Thymus (tissue), 14 donors: ENCODE measurements at places on chromosomes 2 and 18.

GRCh38 chr2:109162999-109163398 is 34.0 kb downstream of the SH3RF3 start:
- DNase-seq = no peak

DNA sequence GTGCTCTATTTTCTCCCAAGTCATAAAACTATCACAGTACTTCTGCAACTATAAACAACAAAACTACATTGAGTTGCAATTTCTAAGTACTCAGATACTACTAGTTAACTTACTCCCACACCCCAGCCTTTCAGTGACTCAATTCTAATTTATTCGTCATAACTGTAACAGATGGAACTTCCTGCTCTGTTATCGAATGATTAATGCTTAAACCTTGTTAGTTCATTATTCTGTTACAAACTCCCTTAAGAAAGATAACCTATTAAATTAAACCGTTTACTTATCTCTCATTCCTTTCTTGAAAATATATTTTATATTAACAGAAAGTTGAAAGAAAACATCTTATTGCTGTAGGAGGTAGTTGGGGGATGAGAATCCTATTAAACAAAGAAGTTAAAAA is 17.0 kb downstream of the TNFAIP6 start:
- DNase-seq = no peak

GRCh38 chr2:56473524-56473923 is 289.7 kb downstream of the CCDC85A start:
- no peak for DNase-seq

DNA sequence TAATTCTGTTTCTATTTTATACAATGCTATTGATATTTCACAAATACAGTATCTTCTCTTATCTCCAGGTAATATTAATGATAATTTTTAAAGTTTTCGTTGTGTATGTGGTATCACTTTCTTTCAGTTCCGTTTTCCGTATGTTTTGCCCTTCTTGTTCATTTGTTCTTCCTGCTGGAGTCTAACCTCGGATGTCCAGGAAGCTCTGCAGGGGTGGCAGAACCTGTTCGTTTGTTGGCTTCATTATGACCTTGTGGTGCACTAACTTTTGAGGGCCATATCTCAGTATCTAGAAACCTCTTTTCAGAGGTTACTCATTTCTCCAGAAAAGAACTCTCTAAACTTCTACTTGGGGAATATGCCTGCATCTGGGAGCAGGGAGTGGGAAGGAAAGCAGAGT is 134.5 kb downstream of the NBAS start:
- no peak for DNase-seq

DNA sequence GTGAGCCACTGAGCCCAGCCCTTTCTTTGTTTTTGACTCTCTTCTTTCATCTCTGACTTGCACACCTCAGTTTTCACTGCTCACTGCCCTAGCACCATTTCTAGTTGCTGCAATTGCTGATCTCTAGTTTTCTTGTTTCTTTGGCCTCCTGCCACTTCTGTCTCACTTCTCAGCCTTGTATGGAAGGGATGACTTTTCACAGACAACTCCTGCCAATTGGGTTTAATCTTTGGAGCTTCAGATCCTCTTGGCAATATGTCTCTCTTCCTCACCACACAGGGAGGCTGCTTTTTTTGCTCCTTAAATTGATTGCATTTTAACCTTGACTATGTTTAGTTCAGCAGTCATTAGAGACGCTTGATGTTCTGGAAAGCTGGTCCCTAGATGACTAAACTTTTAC is 323.1 kb downstream of the CTNNA2 start:
- no peak for DNase-seq

DNA sequence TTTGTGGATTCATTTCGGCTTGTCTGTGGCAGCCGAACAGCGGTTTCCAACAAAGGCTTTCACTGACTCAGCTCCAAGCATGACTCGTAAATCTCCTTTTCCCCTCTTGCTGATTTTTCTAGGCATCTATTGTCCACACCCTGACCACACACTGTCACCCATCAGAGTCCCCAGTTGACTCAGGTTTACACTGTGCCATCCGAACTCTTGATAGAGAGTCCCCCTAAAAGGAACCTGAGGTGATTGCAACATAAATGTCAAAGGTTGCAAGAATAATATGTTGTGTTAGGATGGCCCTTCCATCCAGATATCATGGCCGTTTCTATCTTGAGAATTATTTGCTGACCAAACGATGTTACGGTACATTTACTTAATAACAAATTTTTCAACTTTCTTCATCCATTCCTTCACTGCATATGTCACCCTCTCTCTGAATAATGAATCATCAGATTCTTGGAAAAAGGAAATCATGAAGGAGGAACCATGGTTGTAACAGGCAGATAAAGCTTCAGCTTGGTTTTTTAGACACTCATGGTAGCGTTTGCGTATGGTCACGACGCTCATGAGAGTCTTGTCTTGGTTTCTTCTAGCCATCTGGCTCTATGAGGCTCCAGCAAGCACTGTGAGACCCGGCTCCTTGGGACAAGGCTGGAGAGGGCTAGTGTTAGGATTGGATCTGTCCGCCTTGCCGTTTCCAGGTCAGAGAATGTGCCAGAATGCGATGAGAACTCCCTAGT is 72.1 kb downstream of the NPAS2 start:
- DNase-seq = no peak

GRCh38 chr2:176931588-176932563 is 280.7 kb upstream of the HNRNPA3 start:
- no peak for DNase-seq

- DNase-seq = no peak
These were observed 88.6 kb upstream of the GPC1 start for GRCh38 chr2:240346753-240347372.

- DNase-seq = no peak
These were observed 20.9 kb downstream of the PHLPP1 start for GRCh38 chr18:62736077-62736855.

GRCh38 chr2:2564300-2565078 is 233.4 kb upstream of the MYT1L start:
- no peak for DNase-seq

GRCh38 chr2:10036095-10036884 is 7.1 kb upstream of the KLF11 start:
- DNase-seq = no peak

DNA sequence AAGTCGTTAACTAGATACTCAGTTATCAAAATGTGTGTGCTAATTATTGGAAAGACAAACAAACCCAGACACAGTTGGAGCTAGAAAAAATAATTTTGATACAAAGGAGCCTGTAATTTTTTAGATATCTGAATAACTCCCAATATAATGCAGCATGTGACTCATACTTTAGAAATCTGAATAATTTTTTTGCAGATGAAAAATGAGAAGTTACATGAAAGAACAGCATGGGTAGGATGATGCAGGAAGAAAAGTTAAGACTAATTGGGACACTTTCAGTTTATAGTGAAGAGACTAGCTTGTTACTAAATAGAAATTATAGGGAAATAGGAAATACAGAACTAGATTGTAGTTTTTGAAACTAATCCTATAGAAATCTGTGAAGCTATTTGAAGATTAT is 945.8 kb downstream of the CBLN2 start:
- no peak for DNase-seq

DNA sequence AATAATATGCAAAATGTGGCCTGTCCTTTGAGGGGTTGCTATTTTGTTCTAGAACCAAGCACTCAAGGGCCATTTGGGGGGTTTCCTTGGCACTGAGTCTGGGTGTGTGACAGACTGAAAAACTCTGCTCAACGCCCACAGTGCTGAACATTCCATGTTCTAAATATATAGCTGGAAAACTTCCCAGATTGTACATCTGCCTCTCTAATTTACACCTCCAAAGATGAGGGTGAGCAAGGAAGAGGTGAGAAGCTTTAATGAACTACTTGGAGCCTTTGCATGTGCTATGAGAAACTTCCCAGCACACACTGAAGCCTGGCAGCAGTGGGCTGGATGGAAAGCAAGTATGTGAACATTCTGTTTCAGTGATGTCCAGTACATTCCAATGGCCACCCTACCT is 296.7 kb upstream of the KCNH7 start:
- DNase-seq = no peak

DNA sequence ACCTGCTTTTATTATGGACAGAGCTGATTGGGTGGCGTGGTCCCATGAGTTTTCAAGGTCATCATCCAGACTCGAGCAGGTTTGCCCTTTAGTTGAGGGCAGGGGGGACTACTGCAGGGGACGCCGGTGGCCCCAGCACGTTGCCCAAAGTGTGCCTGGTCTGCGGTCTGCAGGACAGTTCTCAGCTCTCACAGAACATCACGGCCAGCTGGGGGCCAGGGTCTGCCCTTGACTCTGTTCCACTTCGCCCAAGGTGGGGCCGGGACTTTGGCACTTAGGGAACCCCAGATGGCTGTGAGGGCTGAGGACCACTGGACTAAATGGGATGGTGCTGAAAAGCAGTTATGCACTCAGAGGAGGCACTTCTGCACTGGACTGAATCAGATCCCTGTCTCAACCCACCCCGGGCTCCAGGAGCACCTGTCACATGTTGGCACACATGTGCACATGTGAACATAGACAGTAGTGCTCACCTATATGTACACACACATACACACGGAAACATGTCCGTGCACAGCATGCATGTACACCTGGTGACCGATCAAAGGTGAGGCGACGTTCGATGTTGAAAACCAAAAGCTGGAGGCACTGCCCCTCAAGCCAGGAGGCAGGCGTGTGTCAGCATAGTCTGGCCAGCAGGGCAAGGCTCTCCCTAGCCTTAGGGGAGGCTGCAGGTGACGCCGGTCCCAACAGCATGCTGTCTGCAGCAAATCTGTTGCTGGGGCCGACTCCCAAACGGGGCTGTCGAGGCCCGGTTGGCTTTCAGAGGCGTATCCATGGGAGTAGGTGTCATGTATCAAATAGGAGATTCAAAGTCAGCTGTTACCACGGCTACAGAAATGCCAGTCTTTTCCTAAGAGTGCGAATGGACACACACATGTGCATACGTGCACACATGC is 10.2 kb downstream of the ANO7 start:
- no peak for DNase-seq

DNA sequence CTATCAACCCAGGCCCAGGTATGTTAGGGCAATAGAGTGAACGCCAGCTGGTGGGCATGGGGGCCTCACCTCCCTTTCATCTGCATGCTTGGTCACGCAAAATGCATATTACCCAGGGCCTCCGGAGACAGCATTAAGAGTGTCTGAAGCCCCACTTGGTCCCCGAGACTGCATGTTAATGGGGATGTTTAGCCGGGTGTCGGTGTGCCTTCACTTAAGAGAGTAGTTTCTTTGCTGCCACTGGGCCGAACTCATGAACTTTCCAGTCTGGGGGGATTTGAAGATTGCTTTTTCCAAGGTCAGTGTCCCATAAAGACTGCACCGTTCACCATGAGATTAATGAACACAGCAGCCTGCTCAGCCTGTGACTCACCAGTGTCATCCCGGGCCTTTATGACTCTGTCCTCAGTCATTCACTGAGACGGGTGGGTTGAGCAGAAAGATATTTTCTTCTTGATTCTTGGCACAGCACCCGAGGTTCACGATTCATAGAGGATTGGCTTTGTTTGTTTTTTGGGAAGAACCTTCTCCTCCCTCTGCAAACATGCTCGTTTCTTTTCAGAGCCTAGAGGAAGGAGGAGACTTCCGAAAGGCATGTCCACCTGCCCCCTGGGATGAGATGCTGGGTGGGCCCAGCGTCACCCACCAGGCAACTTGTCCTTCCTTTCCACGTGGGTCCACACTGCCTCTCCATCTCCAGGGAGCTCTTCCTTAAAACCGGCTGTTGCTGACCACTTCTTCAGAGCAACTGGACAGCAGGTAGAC is 199.1 kb downstream of the GLI2 start:
- DNase-seq = no peak

GRCh38 chr2:99748344-99748743 is 258.5 kb upstream of the REV1 start:
- no peak for DNase-seq

- no peak for DNase-seq
These were observed 100.3 kb downstream of the CTIF start for GRCh38 chr18:48638896-48639771.

DNA sequence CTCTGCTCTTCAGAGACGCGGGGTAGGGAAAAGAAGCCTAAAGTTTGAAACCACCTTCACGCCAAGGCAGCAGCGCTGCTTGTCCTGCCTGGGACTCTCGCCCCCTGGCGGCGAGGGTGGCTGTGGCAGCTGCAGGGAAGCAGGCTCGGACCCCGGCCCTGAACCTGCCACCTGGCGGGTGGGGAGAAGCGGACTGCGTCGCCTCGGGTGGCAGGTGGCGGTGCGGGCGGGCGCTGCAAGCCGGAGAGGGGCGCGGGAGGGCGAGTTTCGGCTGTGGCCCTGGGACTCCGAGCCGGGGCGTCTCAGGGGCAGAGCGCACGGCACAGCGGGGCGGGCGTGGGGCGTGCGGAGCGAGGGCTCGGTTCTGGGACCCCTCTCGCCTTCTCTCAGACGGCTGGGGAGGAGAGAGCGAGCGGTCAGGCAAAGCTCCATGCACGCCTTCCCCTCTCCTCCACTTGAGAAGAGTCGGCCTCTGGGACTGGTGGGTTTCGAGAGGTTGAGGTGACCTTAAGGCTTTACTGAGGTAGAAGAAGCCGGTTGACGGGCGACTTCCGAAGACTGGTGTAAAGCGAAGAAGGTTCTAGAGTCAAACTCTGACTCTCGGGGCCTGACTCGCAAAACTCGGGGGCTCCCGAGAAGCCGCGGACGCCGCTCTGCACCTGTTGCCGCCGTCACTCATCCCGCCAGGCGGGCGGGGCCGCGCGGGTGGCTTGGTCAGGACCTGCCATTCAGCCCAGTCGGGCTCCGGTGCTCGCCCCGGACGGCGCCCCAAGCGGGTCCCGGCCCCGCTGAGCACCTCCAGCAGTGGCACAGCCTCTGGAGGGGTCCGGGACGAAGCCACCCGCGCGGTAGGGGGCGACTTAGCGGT is 1.1 kb upstream of the BOLL start:
- DNase-seq = no peak

GRCh38 chr18:62506495-62507143 is 16.2 kb upstream of the ZCCHC2 start:
- no peak for DNase-seq

GRCh38 chr18:61882296-61883004 is 10.4 kb downstream of the RNF152 start:
- DNase-seq = no peak

DNA sequence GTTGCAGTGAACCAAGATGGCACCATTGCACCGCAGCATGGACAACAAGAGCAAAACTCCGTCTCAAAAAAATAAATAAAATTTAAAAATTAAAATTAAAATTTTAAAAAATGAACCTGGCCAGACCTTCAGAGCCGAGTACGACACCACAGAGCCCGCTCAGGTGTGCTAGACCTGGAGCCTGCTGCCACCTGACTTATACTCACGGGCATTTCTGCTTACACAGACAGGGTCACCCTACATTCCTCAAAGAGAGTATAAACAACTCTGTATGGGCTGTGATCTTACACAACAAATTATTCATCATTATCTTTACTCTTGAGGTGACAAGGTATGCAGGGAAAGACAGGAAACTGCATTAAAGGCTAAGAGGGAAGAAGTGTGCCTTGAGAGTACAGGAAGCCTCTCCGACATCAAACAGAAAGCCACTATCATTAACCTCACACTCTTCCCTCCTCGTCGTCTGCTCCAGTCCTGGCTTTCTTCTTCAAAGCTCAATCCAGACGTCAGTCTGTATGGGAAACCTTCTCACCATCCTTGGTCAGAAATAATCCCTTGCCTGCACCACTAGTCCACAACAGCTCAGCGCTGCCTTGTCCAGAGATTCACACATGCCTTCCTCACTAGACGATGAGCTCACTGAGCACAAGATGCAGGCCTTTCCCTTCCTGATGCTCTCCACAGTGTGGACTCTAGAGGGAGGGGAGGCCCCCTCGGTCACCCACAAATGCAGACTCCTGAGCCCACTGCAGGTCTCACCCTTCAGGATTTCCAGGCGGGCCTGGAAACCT is 56.2 kb downstream of the UXS1 start:
- DNase-seq = peak; percentile 32
